ENCODE measurements at places on chromosomes 6 and 20. TPM values are rescaled to one million over a fixed set of nuclear protein-coding genes. Genes with fewer than 3 reads are reported as not detected.

The PI16 gene
- 0.50 TPM for polyA plus RNA-seq

GRCh38 chr6:56025795-56026194 is 150.4 kb upstream of the BMP5 start:
- H3K27ac ChIP-seq = no peak overlapping the region
- H3K36me3 ChIP-seq = no peaks in the 10 kb centered on the region
- H3K4me3 ChIP-seq = no peak overlapping the region
- peaks cover 8% of the 10 kb centered on the region for H3K4me1 ChIP-seq
- no peaks in the 10 kb centered on the region for H3K27me3 ChIP-seq

DNA sequence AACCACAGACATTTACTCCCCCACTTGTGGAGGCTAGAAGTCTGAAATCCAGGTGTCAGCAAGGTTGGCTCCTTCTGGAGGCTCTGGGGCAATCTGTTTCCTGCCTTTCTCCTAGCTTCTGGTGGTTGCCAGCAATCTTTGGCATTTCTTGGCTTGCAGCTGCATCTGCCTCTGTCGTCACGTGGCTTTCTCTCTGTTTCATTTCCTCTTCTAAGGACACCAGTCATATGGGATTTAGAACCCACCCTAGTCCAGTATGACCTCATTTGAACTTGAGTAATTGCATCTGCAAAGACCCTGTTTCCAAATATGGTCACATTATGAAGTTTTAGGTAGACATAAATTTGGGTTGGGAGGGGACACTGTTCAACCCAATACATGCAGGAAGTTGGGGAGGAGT is 56.2 kb upstream of the EPB41L1 start:
- no peak for DNase-seq
- H3K4me3 ChIP-seq = no peak overlapping the region
- H3K27me3 ChIP-seq = peaks cover 75% of the 10 kb centered on the region
- H3K27ac ChIP-seq = no peak overlapping the region
- H3K36me3 ChIP-seq = no peaks in the 10 kb centered on the region

The TMEM200A gene
- polyA plus RNA-seq = 7.1 TPM

The TSPO2 gene
- 0.31 TPM for polyA plus RNA-seq

- H3K4me3 ChIP-seq = no peak overlapping the region
- H3K4me1 ChIP-seq = peaks cover 17% of the 10 kb centered on the region
- no peaks in the 10 kb centered on the region for H3K36me3 ChIP-seq
- 0 out of 2 replicates have a peak overlapping the region, but pooled peaks have one; percentile 5 for H3K27ac ChIP-seq
- DNase-seq = peak; percentile 22
Observed at GRCh38 chr6:95686272-95686671, 108.9 kb downstream of the MANEA start.

GRCh38 chr20:13436530-13436929 is 202.2 kb downstream of the TASP1 start:
- H3K36me3 ChIP-seq = no peaks in the 10 kb centered on the region
- H3K4me3 ChIP-seq = no peak overlapping the region
- no peak for DNase-seq
- H3K4me1 ChIP-seq = no peaks in the 10 kb centered on the region
- no peaks in the 10 kb centered on the region for H3K27me3 ChIP-seq
- H3K27ac ChIP-seq = no peak overlapping the region

DNA sequence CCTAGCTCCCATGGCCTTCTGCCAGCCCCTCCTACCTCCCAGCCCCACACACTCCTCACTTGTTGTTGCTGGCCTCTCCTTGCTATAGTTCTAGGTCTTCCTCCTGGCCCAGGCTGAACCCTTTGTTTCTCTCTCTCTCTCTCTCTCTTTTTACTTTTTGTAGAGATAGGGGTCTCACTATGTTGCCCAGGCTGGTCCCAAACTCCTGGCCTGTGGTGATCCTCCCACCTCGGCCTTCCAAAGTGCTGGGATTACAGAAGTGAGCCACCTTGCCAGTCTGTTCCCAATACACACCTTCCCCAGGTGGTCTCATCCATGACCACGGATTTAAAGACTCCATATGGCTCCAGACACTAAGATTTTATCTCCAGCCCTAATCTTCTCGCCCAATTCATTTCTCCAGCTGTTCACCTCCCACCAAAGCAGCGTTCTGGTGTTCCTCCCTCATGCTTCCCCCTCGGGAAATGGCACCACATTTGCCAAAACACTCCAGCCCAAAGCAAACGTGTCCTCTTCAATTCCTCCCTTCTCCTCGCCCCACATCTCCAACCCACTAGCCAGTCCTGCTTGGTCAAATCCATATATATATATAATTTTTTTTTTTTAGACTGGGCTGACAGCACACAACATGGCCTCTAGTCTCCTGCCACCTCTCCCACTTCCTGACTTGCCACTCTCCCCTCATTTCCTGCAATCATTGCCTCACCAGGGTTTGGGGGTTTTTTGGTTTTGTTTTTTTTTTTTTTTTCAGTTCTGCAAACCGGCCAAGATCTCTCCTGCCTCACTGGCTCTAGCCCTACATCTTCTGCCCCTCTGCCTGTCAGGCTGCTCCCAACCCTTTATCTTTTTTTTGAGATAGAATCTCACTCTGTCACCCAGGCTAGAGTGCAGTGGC is 104.4 kb downstream of the NCR2 start:
- H3K36me3 ChIP-seq = no peaks in the 10 kb centered on the region
- H3K27me3 ChIP-seq = peaks cover 40% of the 10 kb centered on the region
- DNase-seq = no peak
- no peak overlapping the region for H3K27ac ChIP-seq

The WFDC10A gene
- not detected for polyA plus RNA-seq

DNA sequence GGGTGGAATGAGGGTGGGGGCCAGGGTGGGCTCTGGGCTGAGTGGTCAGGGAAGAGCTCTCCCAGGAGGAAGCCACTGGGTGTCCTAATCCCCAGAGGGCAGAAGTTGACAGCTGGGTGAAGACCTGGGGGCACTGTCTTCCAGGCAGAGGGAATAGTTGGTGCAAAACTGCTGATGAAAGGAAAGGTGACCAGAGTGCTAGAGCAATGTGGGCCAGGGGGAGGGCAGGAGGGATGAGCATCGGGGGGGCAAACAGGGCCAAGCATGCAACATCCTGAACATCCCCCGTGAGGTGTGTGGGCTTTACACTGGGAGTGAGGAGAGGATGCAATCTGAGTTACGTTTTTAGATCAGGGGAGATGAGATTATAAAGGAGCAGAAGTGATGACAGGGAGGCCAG is 97.8 kb downstream of the NOL4L start:
- no peak overlapping the region for H3K4me3 ChIP-seq
- H3K36me3 ChIP-seq = no peaks in the 10 kb centered on the region
- no peak for DNase-seq

All from GM23338 (cell line).